ENCODE measurements at places on chromosomes 4 and X.

DNA sequence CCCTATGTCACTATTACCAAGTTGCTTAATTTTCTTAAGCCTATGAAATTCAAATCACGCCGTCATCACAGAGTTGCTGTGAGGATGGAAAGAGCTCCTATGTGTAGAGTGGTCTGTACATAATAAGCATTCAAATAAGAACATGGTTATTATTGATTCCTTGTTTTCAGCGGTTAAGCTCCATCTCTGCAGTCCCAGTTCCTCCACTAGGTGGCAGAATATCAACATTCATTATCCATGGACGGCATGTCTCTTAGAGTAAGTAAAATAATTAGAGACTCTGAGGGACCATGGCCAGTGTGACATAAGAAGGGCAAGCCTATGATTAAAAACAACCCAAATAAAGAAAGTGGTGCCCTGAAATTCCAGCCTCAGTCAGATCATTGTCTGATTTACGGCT lies 132.5 kb upstream of the NHS start:
- no peak for DNase-seq

- DNase-seq: no peak
These were observed 1.3 kb downstream of the NPY1R start for GRCh38 chr4:163330916-163331628.

- no peak for DNase-seq
These were observed 1.7 kb downstream of the CLCN4 start for GRCh38 chrX:10158279-10159144.

DNA sequence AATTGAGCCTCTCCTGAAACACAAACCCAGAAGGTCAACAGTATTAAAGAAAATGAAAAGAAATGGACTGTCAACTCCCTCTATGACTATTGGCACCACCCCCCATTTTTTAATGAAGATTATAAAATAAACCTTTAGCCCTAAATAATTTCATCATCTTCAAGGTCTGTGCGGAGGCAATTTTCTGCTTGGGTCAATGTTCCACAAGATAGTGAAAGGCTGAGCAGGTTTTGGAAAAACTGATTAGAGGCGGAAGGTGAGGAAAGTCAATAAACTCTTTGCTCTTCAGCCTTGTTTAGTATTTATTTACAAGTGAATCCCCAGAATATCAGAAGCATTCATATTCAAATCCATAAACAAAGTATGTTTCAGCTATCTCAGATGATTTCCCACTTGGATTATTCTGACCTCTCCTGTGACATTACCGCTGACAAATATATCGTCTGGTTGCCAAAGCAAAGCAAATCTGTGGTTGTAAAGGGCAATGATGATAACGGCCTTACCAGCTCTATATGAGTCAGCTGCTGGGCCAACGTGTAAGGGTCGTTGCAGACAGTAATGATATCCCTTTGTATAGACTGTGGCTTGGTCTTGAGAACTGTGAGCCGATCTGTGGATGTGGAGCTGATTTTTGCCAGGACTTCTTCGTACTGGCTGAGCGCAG lies 24.0 kb downstream of the RASGEF1B start:
- DNase-seq: no peak

- no peak for DNase-seq
These were observed 556.3 kb downstream of the GALNTL6 start for GRCh38 chr4:172369471-172369959.

Measured in activated CD8-positive, alpha-beta memory T cell treated with anti-CD3 and anti-CD28 coated beads for 24 hours (primary cell).